ENCODE measurements at places on chromosomes 7 and 10. TPM values are rescaled to one million over a fixed set of nuclear protein-coding genes. Genes with fewer than 3 reads are reported as not detected.

DNA sequence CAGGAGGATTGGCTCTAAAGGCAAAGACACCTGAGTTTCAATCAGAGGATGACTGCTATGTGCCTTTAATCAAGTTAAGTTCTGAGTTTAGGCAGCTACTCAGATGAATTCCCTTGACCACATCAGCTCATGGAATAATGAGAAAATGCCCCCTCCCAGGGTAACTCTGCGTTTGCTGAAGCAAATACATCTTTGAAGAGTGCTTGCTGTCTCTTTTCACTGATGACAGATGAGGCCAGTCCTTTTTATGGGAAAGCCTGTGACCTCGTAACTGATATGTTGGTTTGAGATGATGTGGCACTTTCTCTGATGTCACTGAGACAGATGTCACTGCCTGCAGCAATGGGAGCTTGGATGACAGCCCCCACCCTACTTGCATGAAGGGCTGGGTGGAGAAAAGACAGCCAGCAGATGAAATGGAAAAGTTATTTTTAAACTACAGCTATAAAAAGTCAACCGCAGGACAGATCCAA, 43.7 kb upstream of the DGKI start:
- DNase-seq: no peak

DNA sequence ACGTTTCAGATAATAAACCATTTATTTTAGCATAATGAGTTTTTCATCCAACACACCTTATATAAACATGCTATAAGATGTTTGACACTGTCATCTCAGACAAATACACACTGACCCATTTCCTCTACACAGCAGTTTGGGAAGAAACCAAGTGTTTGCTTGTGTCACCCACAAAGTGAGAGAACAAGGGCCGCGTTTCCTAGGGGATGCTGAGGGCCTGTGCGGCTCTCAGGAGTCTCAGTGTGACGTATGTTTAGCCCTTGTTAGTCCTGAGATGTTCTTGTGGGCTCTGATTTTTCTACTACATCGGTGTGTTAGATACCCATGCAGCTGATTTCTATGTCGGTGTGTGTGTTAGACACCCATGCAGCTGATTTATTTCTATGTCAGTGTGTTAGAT, 266.3 kb downstream of the DIP2C start:
- no peak for DNase-seq

- no peak for DNase-seq
Measured at GRCh38 chr10:83165265-83165664, 974.0 kb upstream of the GHITM start.

GRCh38 chr10:7297094-7297493, 113.7 kb downstream of the SFMBT2 start:
- DNase-seq: no peak

DNA sequence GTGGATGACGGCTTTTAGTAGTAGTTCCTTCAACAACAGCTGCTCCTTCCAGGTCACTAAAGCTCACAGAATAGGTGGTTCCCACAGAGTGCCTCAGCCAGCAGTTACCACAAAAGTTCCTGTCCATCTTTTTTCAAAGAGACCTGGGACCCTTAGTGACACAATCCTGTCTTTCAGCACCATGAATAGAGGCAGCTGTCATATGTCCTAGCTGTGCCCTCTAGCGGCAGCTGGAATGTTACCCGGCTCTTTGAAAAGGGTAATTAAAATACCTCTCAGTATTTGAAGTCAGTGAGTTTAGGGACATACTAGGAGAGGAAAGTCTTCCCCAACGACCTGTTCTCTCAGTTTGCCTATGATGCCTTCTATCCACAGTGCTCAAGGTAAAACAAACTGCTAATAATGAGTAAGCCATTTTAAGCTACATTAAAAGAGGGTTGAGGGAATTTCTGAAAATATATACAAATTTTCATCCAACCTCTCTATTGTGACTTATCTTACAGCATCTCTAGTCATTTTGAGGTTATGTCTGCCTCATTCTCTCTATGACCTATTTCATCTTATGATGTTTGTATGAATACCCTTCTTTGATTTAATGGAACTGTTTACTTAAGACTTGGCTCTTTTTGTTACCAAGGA, 290.8 kb downstream of the NXPH1 start:
- no peak for DNase-seq

DNA sequence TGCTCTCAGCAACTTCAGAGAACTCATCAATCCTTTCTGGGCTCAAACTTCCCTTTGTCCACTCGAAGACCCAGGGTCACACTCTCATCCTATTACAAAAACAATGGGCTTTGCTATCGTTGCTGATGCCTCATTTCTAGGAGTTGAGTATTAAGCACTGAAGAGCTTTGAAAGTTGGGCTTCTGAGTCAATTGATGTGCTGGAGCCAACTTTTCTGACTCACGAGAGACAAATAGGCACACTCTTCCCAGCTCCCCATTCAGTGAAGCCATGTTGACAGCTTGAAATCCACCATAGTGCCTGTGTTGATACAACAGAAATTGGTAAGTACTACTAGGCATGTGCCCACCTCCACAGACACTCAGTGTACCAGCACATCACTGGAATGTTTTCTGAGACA, 97.5 kb upstream of the PRSS58 start:
- no peak for DNase-seq

- peak; percentile 92 for DNase-seq
Measured at GRCh38 chr7:74083117-74083876, at the start of gene LIMK1. Gene LIMK1, plus strand, starts transcription at chr7:74083804. Its CDS starts 187 bp downstream, at chr7:74083991.

GRCh38 chr10:3874990-3875841, 90.2 kb upstream of the KLF6 start:
- DNase-seq: no peak

- DNase-seq: no peak
Measured at GRCh38 chr7:78301407-78301806, 502.8 kb downstream of the PHTF2 start.

- no peak for DNase-seq
Measured at GRCh38 chr7:22445853-22446252, 54.1 kb downstream of the STEAP1B start.

DNA sequence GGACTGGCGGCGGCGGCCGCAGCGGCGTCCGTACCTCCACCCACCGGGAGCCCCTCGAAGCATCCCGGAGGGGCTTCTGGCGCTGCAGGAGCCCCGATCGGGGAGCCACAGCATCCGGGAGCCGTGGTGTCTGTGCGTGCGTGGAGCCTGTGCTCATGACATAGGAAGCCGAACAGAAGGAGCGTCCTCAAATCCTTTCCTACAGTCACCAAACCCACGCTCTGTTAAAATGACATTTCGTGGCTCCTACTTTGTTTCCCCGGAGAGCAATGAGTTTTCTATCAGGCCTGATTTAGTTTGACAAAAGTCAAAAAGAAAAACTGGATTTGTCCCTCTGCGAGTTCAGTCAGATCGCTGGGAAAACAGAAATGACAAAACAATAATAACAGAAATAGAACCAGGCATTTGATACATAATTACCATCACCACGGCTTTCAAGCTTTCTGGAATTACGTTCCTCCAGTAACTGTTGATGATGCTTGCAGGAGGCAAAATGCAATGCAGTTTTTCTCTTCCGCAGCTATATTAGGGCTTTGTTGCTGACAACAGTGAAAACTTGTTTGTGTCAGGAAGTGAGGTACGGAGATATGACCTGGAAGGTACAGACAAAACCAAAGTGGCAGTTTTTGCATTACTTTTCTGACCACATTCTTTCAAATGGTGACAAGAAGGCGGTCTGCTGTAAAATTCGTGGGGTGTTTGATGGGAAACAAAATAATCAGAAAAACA, 219.3 kb upstream of the MKLN1 start:
- no peak for DNase-seq

DNA sequence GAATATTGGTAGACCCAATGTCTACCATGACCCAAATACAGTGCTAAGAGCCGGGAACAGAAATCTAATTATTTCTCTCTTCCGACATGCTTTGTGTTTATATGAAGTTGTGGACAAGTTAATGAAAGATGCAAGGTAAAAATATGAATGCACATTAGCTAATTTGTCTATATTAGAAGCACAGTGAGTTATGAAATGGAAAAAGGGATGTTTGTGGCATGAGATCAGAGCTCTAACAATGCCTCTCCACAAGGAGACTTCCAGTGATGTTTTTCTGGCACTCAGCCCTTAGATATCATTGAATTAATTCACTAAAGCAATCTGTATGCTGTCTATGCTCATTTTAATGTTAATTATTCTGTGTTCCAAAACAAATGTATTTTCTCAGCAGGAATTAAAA, 897.2 kb downstream of the CNTNAP2 start:
- no peak for DNase-seq

GRCh38 chr7:36021367-36021766, 131.7 kb upstream of the EEPD1 start:
- no peak for DNase-seq

DNA sequence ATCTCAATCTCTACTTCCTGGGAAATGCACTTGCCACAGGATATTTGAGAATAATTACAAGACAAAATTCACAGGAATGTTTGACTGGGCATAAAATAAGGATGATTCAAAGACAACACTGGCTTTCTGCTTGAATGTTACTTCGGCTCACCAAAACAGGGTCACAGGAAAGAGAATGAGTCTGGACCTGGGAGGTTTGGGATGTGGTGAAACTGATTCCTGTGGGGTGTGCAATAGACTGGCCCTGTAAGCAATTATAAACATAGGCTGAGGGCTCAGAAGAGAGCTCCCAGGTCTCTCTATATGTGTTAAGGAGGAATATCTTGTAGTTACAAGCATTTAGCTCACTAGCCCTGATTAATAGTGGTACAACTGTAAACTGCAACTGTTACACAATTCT, 613.9 kb upstream of the CELF2 start:
- no peak for DNase-seq

DNA sequence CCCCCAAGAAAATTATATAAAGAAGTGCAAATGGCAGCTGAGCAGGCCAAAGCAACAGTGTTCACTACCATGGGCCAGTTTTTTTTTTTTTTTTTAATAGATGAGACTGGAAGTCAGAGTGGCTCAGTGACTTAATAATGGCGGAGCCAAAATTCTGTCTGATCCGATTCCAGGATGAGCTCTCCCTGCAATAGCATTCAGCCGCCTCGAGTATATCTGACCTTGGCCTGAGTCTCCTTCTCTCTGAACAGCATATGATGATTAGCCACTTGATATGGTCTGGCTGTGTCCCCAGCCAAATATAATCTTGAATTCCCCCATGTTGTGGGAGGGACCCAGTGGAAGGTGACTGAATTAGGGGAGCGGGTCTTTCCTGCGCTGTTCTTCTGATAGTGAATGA, 76.7 kb upstream of the PRLHR start:
- no peak for DNase-seq

DNA sequence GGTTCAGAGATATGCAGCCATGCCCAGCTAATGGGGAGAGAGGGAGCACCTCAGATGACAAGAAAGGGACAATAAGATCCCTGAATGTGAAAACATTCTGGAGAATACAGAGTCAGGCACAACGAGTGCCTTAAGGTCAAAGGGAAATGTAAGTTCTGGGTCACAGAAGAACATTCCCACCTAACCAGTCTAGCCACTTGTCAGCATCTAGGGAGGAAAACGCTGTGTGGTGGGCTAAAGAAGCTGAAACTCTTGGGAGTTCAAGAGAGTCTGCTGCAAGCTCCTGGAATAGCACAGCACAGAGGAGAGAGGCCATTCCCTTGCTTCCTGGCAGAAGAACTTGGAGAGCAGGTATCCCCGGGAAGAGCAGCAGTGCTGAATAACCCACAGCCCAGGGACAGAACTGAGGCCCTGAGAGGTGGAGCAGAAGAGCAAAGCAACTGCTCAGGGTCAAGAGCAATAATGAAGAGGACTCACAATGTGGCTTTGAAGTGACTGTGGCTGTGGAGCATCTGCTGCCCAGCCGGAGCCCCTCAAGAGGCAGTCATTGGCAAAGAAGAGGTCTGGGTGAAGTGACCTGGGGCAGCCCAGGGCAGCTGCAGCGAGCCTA, 182.3 kb downstream of the NPSR1 start:
- no peak for DNase-seq

DNA sequence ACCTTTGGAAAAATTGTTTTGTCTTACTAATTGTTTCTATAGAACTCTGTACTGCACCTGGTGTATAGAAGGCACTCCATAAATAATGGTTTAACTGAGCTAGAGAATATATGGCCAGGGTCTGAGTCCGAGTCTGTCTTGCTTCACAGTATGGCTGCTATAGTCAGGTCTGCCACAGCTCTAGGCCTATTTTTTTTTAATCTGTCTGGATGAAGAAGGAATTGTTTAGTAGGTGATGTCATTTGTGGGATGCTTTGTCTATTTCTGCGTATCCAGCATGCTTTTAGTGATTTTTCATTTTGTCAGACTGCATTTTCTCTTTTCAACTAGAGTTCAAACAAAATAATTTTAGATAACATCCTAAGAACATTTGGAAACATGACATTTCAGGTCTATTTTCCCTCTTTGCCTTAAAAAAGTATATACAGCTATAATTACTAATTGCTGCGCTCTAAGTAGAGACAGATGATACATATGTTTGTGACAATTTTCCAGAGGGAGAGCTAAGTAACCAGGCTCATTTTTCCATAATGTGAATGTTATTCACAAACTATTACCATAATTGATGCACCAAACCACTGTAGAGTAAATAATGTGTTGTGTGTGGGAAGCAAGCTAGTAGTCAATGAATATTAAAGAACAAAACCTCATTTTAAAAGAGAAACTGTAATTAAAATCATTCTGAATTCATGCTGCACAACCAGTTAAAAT, 361.7 kb downstream of the AUTS2 start:
- no peak for DNase-seq

- DNase-seq: no peak
Measured at GRCh38 chr7:94530109-94530508, 20.5 kb downstream of the CASD1 start.

- no peak for DNase-seq
Measured at GRCh38 chr10:113939212-113939860, 84.9 kb downstream of the NHLRC2 start.

DNA sequence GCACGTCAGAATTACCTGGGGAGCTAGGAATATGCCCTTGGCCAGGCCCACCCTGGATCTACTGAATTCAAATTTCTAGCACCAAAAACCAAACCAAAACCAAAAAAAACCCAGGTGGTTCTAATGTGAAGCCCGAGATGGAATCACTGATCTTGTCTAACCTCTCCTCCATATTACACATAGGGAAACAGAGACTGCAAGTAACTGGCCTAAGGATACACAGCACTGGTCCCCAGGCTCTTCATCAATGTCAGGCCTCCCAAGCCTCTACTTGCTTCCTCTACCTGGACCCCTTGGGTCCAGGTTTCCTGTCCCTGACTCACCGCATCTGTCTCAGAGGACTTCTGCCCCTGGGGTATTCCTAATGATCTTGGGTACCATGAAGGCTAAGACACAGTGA, 30.7 kb downstream of the ZCCHC24 start:
- no peak for DNase-seq

- DNase-seq: no peak
Measured at GRCh38 chr7:116777651-116778281, 84.6 kb upstream of the CAPZA2 start.

Gene LIPM
- total RNA-seq: not detected

Gene SEMA3C
- total RNA-seq: 60.8 TPM

Gene NUTM2E
- total RNA-seq: not detected

Gene AASS
- 20.6 TPM for total RNA-seq

Gene SYT15B
- total RNA-seq: 4.6 TPM

Gene EIF4H
- total RNA-seq: 168 TPM

Gene C10orf105
- not detected for total RNA-seq

Gene CLDN3
- not detected for total RNA-seq

Gene DENND2A
- 7.2 TPM for total RNA-seq

Gene SMO
- total RNA-seq: 4.7 TPM

Gene TMEM229A
- total RNA-seq: 0.24 TPM

Gene GNGT1
- total RNA-seq: not detected
